ENCODE measurements at places on chromosomes 6 and 20.
A peak's percentile ranks its signal among the peaks of the same experiment; 100 is the strongest.

DNA sequence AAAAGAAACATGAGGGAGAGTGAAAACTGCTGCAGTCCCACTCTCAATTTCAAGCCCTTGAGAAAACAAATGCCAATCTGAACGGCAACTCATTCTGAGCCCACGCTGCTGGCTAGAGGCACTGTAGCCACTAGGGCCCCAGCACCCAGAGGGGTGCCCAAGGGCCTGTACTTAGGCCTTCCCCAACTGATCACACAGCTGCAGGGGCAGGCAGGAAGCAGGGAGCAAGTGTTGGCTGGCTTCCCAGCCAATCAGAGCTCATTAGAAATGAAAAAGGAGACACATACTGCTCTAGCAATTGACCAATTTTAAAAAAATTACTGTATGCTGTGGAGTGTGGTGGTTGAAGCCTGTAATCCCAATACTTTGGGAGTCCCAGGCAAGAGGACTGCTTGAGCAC, 3.7 kb upstream of the BEND3 start:
- peak; percentile 9 for DNase-seq

- DNase-seq: no peak
These were observed 49.5 kb downstream of the DOK5 start for GRCh38 chr20:54524849-54525248.

DNA sequence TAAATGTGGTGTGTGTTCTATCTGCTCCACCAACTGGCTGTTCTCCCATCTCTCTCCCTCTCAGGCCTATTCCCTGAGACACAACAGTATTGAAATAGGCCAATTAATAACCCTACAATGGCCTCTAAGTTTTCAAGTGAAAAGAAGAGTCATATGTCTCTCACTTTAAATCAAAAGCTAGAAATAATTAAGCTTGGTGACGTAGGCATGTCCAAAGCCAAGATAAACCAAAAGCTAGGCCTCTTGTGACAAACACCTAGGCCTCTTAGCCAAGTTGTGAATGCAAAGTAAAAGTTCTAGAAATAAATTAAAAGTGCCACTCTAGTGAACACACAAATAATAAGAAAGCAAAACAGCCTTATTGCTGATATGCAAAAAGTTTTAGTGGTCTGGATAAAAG, 29.9 kb downstream of the MTCL3 start:
- DNase-seq: no peak

DNA sequence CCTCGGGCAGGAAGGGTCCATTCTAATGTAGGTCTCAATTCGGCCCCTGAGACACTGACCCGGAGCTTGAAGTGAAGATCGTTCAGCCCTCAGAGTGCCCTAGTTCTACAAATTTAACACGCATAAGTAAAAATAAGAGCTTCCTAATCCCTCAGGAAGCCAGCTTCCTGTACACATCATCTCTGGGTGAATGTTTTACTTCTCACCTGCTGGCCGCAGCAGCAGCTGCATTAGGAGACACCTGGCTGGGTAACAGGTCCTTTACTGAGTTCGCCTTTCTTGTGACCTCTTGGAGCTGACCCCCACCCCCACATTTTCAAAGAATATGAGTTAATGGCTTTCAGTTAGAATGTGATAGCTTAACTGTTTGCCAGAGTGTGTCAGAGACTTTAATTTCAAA, 165.0 kb downstream of the SMOC2 start:
- DNase-seq: peak; percentile 38

- DNase-seq: peak; percentile 37
These were observed 669 bp upstream of the TMEM30A start for GRCh38 chr6:75285283-75285639.

- no peak for DNase-seq
These were observed 55.4 kb upstream of the TBXT start for GRCh38 chr6:166223079-166223478.

- DNase-seq: no peak
These were observed 37.1 kb downstream of the RNF144B start for GRCh38 chr6:18424201-18424600.

DNA sequence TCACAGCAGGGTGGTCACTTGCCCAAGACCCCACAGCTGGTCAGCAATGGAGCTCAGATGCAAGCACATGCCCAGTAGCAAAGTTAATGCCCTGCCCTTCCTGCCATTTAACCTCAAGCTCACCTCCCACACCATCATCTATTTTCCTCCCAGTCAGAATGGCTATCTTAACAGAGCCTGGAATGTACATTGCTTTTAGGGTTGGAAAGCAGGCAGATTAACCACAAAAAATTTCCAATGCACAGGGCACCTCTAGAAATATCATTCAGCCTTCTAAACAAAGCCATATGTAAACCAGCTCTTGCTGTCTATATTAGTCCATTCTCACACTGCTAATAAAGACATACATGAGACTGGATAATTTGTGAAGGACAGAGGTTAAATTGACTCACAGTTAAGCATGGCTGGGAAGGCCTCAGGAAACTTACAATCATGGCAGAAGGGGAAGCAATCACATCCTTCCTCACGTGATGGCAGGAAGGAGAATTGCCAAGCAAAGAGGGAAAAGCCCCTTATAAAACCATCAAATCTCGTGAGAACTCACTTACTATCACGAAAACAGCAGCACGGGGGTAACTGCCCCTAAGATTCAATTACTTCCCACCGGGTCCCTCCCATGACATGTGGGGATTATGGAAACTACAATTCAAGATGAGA, 106.9 kb downstream of the FYN start:
- DNase-seq: no peak

DNA sequence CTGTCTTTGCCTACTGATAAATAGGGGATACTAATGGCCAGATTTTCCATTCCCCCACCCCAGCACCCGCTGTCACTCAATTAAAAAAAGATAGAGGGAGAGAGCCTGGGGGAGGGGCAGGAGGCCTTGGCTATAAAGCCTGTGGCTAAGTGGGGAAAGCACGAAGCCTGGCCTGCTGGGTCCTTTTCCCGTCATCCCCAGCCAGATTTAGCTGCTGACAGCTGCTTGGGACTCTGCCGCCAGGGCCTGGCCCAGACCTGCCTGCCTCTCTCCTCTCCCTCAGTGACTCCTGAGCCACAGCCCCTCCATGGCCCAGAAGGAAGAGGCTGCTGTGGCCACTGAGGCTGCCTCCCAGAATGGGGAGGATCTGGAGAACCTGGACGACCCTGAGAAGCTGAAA, at the start of gene APOBEC2:
TSS of gene APOBEC2 (plus strand) at position 162 of the 400 bp plus-strand sequence. CDS start at position 308, 146 bp downstream.
- no peak for DNase-seq

DNA sequence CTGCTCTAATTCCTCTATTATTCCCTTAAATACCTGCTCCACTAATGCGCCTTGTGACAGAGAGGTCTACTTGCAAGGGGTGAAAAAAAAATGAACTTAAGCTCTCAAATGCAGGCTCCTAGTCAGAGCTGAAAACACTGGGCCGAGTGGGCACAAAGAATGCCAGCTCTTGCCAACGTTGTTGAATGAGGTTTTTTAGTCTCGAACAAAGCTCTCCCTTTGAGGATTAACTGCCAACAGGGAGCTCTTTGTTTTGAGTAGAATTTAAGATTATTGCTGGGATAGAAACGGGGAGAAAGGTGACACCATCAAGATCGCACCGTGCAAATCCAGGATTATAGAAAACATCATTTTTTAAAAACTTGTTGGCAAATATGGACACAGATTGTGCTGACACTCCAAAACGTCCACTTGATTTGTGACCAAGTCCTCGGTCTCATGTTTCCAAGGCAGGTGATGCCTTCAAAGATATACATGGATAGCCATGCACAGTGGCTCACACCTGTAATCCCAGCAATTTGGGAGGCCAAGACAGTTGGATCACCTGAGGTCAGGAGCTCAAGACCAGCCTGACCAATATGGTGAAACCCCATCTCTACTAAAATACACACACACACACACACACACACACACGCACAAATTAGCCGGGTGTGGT, 163.2 kb downstream of the BMP7 start:
- no peak for DNase-seq

DNA sequence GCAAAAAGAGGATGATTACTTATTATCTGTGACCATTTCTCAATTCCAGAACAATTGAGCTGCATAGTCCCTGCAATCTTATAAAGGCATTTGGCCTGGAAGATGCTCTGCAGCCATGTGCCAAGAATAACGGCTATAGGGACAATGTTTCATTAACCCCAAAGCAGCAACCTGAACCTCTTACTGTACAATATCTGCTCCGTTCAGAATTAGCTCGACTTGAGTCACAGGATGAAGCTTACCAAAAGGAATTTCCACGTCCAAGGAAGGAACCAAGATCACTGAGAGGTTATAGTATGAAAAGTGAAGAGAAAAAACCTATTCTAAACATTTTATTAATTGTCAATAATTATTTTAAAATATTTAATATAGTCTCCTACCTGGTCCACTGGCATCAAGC, 167.3 kb upstream of the GMDS start:
- peak; percentile 65 for DNase-seq

GRCh38 chr6:37283268-37283667, 25.3 kb upstream of the TMEM217 start:
- DNase-seq: no peak

DNA sequence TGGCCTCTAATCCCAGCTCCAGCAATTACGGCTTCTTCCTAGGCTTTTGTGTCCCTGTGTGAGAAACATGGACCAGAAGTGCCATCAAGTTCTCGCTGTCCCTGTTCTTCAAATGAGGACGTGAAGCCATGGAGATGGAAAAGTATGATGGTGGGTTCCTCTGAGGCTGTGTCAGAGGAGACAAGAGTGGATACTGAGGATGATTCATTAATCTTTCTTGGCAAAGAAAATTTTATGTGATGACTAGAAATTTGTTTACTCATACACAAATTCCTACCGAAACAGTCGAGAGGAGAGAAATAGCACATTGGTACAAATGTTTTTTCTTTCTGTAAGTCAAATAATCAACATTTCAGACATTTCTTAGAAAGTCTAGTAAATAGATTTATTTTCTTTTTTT, 35.0 kb upstream of the PNRC1 start:
- DNase-seq: peak; percentile 55

GRCh38 chr20:3894796-3895195, 5.6 kb downstream of the PANK2 start:
- no peak for DNase-seq

DNA sequence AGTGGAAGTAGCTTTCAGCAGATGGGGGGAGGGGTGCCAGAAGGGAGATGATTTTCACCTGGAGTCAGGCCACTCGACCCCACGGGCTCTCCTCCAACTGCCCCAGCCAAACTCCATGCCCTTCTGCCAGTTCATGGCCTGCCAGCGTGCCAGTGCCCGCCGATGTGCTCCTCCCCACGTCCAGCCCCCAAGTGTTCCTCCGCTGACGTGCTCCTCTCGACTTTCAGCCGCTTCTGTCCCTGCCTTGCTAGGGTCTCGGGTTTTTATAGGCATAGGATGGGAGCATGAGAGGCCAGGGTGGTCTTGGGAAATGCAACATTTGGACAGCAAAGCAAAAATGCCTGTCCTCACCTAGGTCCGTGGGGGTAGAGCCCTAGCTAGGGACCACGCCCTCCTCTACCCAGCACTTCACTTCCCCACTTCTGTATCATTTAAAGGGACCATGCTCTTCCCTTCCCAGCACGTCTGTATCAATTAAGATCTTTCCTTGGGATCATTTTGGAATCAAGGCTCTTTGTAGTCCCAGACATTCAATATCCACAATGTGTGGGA, 54.4 kb downstream of the PRND start:
- no peak for DNase-seq

GRCh38 chr6:15522427-15522826, 140.4 kb downstream of the DTNBP1 start:
- no peak for DNase-seq

GRCh38 chr20:11214256-11214840, 540.5 kb upstream of the JAG1 start:
- DNase-seq: no peak

GRCh38 chr6:113596387-113597230, 260.5 kb upstream of the MARCKS start:
- peak; percentile 32 for DNase-seq

- no peak for DNase-seq
These were observed 35.7 kb downstream of the OGFRL1 start for GRCh38 chr6:71324194-71324785.

DNA sequence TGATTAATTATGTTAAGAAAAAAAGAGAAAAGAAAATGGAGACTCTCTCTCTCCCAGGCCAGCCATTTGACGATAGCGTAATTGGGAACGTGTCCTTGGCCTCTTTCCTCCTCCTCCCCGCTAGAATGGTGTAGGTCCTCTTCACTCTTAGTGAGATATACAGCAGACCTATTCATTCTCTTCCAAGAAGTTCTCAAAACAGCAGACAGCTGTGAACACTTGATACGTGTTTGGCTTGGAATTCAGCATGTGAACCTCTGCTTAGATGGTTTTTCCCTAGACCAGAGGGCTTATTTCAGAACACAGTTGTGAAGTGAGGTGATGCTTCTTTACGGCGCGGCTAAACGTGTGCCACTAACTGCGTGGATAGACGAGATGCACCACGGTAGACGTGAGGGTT, 32.6 kb upstream of the TULP4 start:
- DNase-seq: no peak

- peak; percentile 40 for DNase-seq
These were observed 70.9 kb downstream of the OPN5 start for GRCh38 chr6:47852727-47853126.

DNA sequence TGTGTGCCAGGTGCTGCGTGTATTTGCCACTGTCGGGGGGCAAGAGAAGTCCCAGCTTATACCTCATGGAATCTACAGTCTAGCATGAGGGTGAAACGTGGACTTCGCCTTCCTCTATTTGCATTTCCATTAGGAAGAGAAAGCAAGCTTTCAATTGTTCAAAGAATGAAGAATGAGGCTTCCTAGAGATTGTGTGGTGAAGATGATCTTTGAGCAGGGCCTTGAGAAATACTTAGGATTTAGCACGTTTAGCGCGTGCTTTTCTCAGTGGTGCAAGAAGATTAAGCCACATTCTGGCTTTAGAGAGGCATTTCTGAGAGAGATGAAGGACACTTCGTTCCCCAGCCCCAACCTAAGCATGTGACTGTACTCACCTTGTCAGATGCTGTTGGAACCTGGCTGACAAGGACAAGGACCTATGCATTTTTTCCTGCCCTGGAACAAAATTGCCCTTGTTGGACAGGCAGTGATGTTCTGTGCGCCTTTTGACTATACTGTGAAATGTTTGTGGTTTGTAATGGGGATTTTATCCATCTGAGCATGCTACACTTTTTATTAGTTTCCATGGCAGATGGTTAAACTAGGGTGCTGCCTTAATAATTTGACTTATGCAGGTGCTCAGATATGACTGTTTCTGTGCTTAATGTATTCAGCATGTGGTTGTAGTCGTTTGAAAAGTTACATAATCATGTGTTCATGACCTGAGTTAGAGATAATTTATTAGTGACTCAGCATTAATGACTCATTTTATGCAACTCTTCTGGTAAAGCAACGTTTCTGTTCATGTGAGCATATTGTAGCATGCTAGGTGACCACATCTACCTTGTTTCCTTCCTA, 10.7 kb downstream of the TULP4 start:
- DNase-seq: peak; percentile 97

DNA sequence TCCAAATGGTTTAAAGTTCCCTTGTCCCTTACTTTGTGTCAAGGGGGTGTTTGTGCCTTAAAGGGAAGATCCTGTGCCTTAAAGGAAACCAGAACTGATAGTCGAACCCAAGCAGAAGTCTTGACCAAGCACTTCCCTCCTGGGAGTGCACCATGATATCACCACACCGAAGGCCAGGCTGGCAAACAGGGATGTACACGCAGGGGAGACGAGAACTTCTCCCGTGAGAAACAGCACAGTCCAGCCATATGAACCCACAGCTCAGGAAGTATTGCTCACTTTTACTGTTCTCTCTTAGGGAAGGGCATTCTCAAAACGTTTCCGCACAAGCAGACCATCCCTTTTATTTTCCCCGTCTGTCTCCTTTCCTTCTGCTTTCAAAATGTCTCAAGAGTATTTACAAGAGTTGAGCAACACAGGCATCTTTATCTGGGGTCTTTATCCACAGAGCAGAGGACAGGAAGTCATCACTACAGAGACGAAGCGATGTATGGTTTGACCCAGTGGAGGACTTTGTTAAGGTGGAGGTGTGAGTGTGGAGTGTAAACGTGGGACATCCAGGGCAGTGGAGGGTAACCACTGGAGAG, 12.8 kb upstream of the SERPINB1 start:
- no peak for DNase-seq

Measured in bronchial epithelial cell (primary cell).